Ovary (tissue), 10 donors: ENCODE measurements at places on chromosomes 3 and 15. TPM values are rescaled to one million over a fixed set of nuclear protein-coding genes. Genes with fewer than 3 reads are reported as not detected.
A peak's percentile ranks its signal among the peaks of the same experiment; 100 is the strongest.

DNA sequence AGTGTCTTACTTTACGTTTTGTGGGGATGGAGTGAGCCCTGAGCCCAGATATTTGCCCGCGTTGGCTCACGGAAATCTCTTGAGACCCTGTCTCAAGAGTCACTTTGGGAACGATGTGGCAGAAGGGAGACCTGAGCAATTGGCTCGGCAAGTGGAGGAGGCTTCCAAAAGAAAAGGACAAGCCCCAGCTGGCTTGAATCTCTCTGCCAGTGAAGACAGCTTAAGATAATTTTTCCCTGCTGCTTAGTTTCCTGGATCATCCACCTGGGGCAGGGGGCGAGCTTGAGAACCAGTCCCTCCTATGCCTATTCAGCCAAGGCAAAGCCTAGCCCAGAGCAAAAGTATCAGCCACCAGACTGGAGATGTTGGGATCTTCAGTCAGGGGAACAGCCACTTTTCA is 708 bp downstream of the SEC22A start:
- H3K27me3 ChIP-seq: no peaks in the 10 kb centered on the region
- no peak for DNase-seq
- H3K27ac ChIP-seq: peak overlapping the region; percentile 83
- H3K4me1 ChIP-seq: no peaks in the 10 kb centered on the region
- H3K36me3 ChIP-seq: no peaks in the 10 kb centered on the region
- peak overlapping the region; percentile 81 for H3K4me3 ChIP-seq

DNA sequence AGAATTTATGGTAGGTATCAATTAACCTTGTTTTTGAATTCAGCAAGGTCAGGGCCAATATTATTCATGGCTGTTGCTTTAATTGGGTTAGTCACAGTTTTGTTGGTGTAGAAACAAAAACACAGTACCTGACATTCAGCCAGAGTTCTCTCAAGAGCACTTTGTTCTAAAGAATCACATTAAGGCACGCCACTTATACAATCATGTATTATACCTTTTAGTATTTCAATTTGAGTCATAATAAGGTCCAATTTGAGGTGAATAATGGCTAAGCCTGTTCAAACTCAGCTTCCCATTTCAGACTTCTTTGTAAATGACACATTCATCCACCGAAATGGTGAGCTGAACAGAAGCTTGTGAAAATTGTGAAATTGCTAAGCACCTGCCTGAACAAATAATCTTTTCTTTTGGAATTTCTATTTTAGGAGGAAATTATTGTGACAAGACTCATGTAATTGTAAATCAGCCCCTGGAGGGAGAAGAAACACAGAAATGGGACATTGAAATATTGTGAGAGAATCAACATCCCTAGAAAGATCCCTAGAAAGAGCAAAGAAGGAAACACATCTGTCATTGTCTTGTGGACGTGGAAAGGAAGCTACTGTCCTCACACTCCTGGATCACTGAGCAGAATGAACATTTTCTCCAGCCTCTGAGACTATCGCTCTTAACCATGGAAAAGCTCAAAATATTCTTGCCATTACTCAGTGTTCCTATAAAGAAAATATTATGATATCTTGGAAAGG is 29.3 kb downstream of the RIOX2 start:
- H3K27ac ChIP-seq: no peak overlapping the region
- peaks cover 2% of the 10 kb centered on the region for H3K27me3 ChIP-seq
- no peaks in the 10 kb centered on the region for H3K4me1 ChIP-seq
- H3K36me3 ChIP-seq: no peaks in the 10 kb centered on the region
- H3K4me3 ChIP-seq: no peak overlapping the region

DNA sequence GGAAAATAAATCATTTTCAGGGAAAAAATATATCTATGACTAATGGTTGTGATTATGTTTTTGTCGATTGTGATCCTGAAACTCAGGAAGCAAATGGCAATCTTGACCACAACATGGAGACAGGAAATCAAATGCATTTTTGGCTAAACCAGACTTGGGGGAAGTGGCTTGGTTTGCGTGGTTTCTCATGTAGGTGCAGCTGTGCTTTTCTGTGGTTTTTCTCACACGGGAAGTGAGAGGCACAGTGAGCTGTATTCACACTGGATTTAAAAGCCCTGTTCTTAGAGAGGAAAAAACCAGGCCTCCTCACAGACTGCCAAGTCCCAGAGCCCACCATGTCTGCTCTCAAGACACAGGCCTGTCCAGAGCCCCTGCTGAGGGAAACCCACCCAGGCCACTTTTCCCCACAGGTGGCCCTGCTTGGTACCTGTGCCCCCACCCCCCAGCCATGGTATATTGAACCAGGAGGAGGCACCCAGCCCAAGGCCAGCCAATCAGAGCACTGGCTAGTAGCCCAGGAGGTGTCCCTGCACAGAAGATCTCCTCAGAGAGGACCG is 46.1 kb downstream of the BTD start:
- H3K27me3 ChIP-seq: no peaks in the 10 kb centered on the region
- H3K27ac ChIP-seq: no peak overlapping the region
- H3K36me3 ChIP-seq: no peaks in the 10 kb centered on the region

- H3K4me1 ChIP-seq: no peaks in the 10 kb centered on the region
- no peak overlapping the region for H3K4me3 ChIP-seq
- H3K27ac ChIP-seq: no peak overlapping the region
- DNase-seq: no peak
- no peaks in the 10 kb centered on the region for H3K36me3 ChIP-seq
- H3K27me3 ChIP-seq: no peaks in the 10 kb centered on the region
Measured at GRCh38 chr3:195872800-195873199, 35.6 kb downstream of the TNK2 start.

- no peak overlapping the region for H3K4me3 ChIP-seq
- H3K27me3 ChIP-seq: no peaks in the 10 kb centered on the region
- no peak for DNase-seq
- H3K4me1 ChIP-seq: peaks cover 4% of the 10 kb centered on the region
Measured at GRCh38 chr3:183265157-183265642, 12.1 kb downstream of the B3GNT5 start.

- no peak for DNase-seq
- H3K36me3 ChIP-seq: no peaks in the 10 kb centered on the region
Measured at GRCh38 chr15:78637776-78638435, 3.1 kb downstream of the CHRNB4 start.

DNA sequence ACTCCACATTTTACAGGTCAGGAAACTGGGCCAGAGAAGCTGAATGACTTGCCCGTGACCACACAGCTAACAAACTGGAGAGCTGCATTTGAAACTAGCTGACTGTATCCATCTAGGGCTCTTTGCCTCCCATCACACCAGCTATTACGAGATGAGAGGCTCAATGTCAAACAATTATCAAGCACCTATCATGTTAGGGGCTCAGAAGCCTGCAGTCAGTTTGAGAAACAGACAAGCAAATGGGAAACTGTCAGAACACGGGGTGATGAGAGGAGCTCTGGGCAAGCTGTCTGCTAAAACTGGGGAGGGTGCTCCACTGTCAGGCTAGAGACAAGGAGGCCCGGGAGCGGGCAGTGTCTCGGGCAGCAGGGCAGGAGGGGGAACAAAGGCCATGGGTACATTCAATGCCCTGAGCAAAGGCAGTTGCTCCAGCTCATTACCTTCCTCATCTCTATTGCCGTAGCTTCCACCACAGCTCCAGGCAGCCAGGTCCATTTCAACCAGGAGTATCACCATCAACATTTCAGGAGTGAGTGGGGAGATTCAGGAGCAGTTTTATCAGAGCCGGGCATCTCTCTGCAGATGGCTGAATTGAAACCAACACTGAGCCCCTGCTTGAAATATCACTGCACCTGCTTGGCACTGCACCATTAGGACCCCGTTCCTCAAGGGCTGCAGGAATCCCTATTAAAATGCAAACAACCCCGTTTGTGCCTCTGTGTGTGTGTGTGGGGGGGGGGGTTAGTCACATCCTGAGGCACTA is 122.6 kb downstream of the RAB11A start:
- H3K4me1 ChIP-seq: no peaks in the 10 kb centered on the region
- no peaks in the 10 kb centered on the region for H3K36me3 ChIP-seq
- H3K4me3 ChIP-seq: no peak overlapping the region
- H3K27me3 ChIP-seq: no peaks in the 10 kb centered on the region
- no peak for DNase-seq

DNA sequence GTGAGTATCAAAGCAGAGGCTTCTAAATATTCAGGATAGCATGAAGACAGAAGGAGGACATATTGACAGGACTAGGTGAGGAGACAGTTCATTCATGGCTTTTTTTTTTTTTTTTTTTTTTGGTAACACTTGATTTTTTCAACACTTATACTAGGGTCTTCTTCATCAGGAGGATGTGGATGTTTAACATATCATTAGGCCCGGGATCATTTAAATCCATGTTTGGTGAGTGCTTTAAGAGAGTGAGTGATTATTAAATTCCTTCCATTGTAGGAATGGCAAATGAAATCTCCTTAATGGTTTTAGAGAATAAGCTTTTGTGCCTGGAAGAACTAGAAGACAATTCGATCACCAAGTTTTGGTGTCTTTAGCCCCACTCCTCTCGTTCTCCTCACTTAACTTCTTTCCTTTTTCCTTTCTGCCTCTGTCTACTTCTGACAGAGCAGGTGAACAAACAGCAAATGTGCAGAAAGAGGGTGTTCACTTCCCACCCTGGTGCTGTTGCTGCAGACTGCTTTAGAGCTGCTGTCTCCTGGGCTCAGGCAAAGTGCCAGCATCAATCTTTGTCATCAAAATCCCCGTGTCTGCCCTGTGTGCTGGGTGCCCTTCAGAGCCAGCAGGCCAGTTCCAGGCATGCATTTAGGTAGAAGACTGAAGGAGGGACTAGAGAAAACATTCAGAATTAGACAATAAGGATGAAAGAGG is 35.6 kb upstream of the RAB11A start:
- H3K27ac ChIP-seq: peak overlapping the region; percentile 37
- no peaks in the 10 kb centered on the region for H3K27me3 ChIP-seq
- peaks cover 10% of the 10 kb centered on the region for H3K4me1 ChIP-seq
- no peak overlapping the region for H3K4me3 ChIP-seq

- no peaks in the 10 kb centered on the region for H3K4me1 ChIP-seq
- H3K27ac ChIP-seq: no peak overlapping the region
- no peaks in the 10 kb centered on the region for H3K36me3 ChIP-seq
- no peaks in the 10 kb centered on the region for H3K27me3 ChIP-seq
Measured at GRCh38 chr3:39671116-39671515, 138.3 kb upstream of the MYRIP start.

- no peaks in the 10 kb centered on the region for H3K4me1 ChIP-seq
- H3K27ac ChIP-seq: no peak overlapping the region
- H3K27me3 ChIP-seq: no peaks in the 10 kb centered on the region
Measured at GRCh38 chr15:101489237-101489598, 289 bp downstream of the PCSK6 start.

CLCN2 gene
- 15.9 TPM for total RNA-seq

NECTIN3 gene
- 36.3 TPM for total RNA-seq

FMN1 gene
- total RNA-seq: 2.6 TPM

DZIP1L gene
- total RNA-seq: 18.9 TPM

SERPINI2 gene
- total RNA-seq: not detected

CEP19 gene
- 0.83 TPM for total RNA-seq
